EH (cell line): ENCODE measurements at places on chromosomes 1 and 21.

- DNase-seq: no peak
Measured at GRCh38 chr1:80056179-80056578, 1049.6 kb upstream of the ADGRL4 start.

GRCh38 chr1:6004412-6005123 is 12.3 kb upstream of the NPHP4 start:
- no peak for DNase-seq

DNA sequence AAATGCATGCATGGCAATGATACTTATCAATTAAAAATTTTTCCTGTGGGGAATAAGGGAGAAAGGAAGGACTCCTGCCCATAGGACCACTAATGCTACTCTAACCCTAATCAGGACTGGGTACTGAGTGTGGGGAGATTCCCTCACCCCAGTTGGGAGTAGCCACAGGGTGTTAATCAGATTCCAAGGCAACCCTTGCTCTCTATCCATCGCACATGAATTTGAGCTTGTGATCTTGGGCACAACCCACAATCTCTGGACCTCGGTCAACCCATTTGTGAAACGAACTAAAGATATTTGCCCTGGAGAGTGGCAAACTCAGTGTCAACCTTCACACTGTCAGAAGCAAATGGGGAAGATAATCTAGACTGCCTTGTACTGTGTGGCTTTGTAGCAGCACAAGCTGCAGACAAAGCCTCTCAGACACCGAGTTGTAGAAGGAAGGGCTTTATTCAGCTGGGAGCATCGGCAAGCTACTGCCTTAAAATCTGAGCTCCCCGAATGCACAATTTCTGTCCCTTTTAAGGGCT is 69.5 kb downstream of the SERINC2 start:
- DNase-seq: no peak

GRCh38 chr21:14737922-14738321 is 191.8 kb upstream of the SAMSN1 start:
- DNase-seq: peak; percentile 19

- DNase-seq: peak; percentile 57
Measured at GRCh38 chr1:117606649-117607430, 992 bp downstream of the TENT5C start.

DNA sequence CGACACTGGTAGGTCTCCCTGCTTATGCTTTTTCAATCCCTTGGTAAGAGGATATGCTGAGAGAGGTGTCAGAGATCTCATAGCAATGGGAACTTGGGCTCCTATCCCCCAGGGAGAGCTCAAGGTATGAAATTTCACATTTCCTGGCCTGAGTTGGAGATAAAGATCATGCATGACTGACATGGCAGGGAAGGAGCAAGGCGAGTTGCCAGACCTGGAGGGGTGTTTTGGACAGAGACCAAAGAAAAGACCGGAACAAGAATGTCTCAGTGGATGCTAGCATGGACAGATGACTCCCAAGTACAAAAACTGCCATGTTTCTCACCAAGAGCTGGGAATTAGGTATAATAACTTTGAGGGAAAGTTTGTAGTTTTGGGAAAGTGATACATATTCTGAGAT is 334.1 kb upstream of the B3GALT2 start:
- peak; percentile 18 for DNase-seq

DNA sequence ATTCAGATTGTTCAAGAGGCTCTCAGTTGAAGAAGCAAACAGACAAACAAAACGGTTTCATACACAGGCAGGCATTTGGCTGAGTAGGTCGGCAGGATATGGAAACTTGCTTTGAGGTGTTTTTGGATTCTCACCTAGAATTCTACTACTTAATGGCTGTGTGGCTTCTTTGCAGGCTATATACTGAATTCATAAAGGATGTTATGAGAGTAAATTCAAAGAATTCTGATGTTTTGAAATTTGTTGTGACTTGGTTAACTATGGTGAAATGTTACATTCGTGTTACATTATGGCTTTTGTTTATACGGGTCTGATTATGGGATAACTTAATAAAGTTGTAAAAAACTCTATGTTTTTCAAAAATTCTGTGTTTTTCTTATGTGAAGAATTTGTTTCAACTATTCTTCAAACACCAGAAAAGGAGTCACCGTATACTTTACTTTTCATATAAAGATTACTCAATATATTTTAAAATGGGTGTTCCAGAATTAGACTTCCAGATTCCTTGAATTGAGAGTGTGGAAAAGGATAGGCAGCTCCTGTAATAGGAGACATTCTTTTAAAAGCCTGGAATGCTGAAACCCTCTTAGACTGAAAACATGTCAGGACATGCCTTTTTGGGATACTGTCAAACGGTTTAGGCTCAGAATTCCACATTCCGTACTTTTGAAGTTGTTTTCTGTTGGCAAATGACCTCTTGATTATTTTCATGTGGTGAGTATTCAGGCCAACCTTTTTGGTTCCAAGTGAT is 8.2 kb upstream of the IRF2BP2 start:
- peak; percentile 92 for DNase-seq

DNA sequence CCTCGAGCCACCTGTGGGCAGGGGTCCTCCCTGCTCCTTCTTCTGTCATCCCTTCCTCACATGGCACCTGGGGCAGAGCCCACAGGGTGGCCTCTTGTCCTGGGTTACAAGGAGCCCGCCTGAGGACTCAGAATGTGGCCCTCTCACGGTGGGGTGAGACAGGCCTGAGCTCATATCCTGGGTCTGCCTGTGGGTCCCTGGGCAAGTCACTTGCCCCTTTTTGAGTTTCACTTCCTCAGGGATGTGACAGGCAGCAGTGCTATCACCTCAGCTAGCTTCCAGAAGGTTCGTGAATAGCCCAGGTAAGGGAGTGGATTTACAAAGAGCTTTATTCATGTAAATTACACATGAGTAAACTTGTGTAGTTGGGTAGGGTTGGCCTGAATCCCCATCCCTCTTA is 33.5 kb downstream of the HTR6 start:
- DNase-seq: no peak

GRCh38 chr21:41615613-41616012 is 107.7 kb upstream of the TMPRSS2 start:
- DNase-seq: peak; percentile 99

DNA sequence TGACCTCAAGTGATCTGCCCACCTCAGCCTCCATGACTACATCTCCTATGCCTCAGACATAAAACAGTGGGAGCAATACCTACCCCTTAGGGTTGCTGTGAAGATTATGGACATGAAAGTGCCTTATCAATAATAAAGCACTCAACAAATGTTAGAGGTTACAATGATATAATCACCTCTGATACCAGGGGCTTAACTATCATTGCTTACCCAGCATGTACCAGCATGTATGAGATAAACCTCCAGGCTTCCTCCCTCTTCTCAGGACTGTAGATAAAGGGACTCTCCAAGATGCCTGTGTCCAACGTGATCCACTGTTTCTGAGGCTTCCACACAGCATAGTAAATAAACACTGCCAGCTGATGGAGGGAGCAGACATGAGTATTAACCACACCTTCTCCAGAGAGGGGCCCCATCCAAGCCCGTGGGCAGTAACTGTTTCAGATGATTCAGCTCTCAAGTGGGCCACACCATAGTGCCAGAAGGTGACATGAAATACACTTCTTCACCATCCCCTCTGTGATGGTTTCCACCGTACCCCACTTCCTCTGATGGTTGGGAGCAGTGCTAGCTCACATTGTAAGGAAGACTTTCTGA is 26.2 kb downstream of the RHBDL2 start:
- no peak for DNase-seq

DNA sequence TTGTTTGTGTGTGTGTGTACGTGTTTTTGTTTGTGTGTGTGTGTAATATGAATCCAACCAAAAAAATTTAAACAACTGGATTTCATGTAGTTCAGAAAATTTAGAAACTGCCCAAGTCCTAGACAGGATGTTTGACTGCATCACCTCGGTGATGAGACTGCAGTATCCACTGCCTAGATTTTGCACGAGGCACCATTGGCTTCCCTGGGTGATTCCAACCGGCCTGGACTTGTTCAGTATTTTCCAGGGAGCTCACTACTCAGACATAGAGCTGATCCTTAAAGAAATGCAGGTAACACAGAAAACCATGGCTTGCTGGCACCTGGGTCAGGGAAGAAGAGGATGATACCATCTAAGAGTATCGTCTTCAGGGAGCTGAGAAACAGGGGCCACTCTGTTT is 18.2 kb upstream of the KCNK2 start:
- DNase-seq: no peak

- DNase-seq: no peak
Measured at GRCh38 chr1:71438626-71439025, 357.8 kb upstream of the ZRANB2 start.

GRCh38 chr1:223074445-223075300 is 68.4 kb downstream of the TLR5 start:
- DNase-seq: peak; percentile 26

DNA sequence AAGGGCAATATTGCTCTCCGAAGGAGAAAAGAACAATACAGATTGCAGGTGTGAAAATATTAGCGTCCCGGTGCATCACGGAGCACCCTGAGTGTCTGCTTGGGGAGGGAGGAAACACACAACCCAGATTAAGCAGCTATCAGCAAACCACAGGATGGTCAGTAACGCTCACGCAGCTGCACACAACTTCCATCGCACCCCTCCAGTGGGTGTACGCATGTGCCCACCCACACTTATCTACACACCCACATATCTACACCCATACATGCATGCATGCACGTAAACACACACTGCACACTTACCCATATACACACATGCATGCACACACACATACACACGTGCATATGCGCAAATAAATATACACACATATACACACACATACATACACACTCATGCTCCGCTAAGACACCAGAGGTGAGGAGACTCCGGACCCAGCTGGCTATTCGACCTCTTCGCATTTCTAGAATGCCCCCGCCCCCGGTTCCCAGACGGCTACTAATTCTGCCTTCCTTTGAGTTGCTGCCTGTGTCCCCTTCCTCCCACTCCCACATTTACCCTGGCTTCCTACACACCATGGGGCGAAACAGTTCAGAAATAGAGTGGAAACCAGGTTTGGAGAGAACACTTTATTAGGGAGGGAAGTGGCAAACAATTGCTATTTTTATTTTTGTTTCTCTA is 26.2 kb downstream of the ITPKB start:
- no peak for DNase-seq

DNA sequence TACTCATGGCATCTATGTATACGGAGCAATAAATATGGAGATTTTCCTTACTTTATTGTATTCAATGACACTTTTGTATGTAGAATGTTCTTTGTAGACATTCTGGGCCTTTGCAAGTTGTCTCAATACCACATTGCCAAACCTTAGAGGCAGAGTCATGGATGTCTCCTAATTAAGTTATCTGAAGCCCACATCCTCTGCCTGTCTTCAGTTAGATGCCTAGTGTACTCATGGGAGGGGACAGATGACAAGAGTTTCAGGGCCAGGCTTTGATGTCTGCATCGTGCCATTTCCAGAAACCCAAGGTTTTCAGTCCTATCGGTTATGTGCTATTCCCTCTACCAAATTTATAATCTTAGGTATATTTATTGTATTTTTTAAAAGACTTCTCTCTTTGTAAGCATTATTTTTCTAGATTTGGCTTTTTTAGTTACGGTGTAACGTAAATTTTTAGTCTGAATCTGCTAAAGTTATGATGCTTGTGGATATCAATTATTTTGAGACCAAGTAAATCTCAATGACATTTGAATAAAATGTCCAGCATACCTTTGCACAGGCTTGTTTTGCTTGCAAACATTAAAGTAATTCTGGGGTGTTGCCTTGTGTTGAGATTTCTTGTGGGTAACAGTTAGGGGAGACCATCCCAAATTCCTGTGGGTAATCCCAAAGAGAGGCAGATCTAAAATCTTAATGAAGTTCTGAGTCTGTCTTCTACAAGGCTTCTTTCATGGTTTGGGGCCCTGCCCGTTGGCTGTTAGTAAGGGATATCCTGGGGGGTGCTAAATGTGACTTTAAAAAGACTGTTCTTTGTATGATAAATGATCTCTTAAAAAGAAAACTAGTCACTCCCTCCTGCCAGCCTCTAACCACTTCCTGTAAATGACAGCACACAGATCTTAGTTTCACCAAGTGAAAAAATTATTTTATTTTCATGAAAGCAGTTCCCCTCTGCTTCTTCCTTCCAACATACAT is 8.0 kb upstream of the MACF1 start:
- DNase-seq: peak; percentile 83

DNA sequence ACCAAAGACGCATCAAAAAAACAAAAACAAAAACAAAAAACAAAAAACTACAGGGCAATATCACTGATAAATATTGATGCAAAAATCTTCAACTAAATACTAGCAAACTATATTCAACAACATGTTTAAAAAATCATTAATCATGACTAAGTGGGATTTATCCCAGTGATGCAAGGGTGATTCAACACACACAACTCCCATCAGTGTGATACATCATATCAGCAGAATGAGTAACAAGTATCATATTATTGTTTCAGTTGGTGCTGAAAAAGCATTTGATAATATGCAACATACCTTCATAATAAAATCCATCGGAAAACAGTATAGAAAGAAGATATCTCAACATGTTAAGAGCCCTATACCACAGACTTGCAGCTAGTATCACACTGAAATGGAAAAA is 953.0 kb downstream of the AMY1C start:
- no peak for DNase-seq

GRCh38 chr1:41427122-41427913 is 57.2 kb downstream of the EDN2 start:
- peak; percentile 29 for DNase-seq

GRCh38 chr1:17903386-17903785 is 148.3 kb downstream of the ACTL8 start:
- no peak for DNase-seq

DNA sequence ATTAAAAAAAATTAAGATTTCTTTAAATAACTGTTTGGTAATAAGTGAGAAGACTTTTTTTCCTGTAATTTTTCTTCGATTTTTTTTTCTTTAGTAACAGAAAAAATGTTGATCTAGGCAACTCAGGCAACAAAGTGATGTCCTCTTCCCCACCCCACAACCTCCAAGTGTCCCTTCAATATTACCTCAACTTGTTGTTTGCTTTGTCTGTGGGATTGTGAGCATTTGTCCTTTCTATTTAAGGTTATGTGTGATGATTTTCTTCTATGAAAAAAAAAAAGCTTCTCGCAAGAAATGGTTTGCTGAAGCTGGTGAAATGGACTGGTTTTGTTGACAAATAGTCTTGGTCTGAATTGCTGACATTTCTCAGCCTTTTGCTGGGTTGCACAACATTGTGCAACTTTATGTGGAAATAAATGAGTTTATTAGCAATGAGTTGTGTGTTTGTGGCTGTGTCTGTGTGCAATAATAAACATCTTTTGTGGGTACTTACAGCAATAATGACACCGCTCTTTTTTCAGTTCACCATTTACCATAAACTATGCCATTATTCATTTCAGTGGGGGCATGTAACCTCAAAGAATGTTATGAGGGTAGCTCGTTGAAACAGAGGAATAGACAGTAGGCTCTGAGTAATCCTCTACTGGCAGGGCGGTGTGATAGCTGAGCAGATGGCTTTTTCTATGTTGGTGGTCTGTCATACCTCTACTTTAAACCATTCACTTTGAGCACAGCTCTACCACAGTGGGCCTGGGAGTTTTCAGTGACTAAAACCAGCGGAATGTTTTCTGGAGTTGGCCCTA is 218.4 kb downstream of the HLX start:
- peak; percentile 98 for DNase-seq
